GM12865 (cell line): ENCODE measurements at places on chromosomes 4 and X.

GRCh38 chr4:25904748-25905082 is 9.3 kb upstream of the SMIM20 start:
- DNase-seq: no peak

- no peak for DNase-seq
Measured at GRCh38 chr4:110275871-110276270, 77.5 kb upstream of the ELOVL6 start.

DNA sequence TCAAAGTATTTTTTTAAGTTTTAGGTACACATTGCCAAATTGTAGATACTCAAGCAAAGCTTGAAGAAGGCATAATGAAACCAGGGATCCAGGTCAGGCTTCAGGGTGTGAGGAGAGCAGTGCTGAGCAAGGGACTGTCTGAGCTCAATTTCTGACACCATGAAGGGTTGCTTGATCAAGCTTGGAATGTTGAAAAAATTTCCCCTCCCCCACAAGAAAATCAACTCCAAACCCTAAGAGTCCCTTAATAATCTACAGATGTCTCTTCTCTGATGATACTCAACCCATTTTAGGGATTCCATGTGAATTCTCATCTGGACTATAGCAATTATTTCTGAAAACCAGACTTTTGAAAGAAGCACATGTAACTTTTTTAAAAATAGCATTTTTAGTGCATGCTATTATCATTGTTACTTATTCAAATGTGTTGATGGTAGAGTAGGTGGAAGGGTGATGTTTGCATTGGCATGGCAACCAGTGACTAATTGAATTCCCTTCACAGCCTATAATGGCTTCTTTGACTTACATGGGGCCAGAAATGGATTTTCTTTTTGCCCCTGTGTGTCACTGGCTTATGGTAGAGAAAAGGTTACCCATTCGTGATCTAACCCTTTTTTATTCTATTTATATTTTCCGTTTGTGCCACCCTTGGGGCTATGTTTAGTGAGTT is 252.0 kb downstream of the FBXW7 start:
- DNase-seq: no peak

DNA sequence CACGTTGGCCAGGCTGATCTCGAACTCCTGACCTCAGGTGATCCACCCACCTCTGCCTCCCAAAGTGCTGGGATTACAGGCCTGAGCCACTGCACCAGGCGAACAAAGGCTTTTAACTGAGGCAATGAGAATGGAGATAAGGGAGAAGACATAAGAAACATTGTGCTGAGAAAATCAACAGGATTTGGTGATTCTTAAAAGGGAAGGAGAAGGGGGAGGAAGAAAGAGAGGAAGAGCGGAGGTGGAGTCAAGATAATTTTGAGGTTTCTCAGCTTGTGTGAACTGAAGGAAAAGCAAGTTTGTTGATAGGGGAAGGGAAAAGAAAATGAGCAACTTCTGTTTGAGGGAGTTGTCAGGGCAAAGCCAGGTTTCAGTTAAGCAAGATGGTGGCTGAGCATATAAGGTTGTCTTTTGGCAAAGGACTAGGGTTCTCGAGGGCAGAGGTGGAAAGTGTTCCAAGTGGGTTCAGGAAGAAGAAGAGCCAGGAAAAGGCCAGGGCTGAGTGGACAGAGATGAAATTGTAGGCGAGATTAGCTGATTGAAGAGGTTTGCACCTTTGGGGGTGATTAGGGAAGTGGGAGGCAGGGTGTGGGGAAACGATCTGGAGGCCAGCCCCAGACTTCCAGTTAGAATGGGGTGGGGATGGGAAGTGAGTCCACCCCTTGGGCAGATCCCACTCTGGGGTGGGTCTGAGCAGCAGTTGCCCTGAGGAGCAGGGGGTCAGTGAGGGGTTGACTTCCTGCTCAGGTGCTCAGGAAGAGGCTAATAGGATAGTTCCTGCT is 7.8 kb downstream of the DOCK11 start:
- DNase-seq: no peak

DNA sequence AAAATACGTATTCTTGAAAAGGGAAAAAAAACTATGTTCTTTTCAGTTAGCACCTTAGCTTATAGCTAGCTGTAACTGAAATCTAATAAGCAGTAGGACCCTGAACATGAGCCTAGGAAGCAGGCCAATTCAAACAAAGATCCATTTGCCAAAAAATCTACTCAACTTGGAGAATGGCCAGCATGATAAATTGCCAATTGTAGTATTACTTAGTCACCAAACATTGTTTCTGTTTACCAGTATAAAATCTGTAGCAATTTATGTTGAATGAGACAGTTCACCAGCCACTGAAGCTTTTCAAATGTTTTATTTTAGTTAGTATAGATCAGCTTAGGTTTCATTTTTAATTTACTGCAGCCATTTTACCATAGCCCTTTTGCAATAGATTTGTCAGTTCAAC is 323.6 kb upstream of the DIPK2B start:
- no peak for DNase-seq

- no peak for DNase-seq
Measured at GRCh38 chr4:154025110-154025509, 236.2 kb upstream of the SFRP2 start.

DNA sequence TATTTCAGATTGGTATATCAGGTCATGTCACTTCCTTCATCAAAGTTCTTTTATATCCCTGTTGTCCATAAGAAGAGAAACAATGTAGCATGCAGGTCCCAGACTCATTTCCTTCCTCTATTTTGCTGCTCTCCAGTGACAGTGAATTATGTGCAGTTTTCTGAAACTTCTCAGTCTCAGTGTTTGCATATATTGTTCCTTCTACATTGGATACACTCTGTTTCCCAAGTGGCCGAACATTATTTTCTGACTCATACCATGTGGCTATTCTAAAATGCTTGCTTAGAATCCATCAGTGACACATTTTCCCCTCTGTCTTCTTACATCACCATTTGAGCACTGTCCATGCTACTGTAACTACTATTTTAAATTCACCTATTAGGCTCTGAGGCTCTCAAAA is 305.7 kb downstream of the PDHA2 start:
- no peak for DNase-seq

- no peak for DNase-seq
Measured at GRCh38 chr4:152599095-152599494, 63.2 kb upstream of the FBXW7 start.

DNA sequence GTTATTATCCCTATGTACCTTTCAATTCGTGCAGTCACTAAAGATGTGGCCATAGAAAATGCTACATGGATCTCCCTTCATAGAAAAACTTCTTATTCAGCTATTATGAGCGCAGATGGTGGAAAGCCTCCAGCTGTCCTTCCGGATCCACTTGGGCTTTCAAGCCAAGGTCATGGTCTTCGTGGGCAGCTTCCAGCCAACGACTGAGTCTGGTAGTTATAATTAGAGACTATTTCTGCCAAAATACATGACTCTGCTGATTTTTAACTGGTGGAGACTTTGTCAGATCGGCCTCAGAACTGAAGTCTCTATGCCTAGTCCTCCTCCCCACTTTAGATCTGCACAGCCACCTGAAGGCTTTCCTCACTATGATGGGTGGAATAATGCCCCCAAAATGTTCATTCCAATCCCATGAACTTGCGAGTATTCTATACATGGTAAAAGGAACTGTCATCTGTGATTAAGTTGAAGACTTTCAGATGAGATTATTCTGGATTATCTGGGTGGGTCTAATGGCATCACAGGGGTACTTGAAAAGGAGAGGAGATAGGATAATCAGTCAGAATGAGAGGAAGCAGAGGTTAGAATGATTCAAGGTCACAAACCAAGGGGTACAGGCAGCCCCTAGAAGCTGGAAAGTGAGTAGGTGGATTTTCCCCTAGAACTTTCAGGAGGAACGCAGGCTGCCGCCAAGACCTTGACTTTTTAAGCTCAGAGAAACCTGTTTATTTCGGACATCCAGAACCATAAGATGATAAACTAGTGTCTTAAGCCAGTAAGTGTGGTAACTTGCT is 171.1 kb upstream of the CXCL13 start:
- no peak for DNase-seq

DNA sequence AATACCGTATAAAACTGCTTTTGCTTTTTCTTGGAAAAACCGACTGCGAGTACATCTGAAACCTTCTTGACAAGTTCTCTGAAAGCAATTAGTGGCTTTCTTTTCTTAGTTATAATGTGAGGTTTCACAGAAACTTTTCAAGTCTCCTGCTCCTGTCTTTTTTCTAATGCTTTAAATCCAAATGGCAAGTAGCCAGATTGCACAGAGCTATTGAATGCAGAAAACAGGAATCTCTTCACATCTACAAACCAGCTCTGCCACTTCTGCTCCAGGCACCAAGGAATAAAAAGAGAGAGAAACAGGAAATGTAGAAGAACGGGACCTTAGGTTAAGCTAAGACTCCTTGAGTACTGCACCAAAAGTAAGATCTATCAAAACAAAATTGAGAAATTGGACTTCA is 267.3 kb upstream of the TET2 start:
- peak; percentile 24 for DNase-seq

DNA sequence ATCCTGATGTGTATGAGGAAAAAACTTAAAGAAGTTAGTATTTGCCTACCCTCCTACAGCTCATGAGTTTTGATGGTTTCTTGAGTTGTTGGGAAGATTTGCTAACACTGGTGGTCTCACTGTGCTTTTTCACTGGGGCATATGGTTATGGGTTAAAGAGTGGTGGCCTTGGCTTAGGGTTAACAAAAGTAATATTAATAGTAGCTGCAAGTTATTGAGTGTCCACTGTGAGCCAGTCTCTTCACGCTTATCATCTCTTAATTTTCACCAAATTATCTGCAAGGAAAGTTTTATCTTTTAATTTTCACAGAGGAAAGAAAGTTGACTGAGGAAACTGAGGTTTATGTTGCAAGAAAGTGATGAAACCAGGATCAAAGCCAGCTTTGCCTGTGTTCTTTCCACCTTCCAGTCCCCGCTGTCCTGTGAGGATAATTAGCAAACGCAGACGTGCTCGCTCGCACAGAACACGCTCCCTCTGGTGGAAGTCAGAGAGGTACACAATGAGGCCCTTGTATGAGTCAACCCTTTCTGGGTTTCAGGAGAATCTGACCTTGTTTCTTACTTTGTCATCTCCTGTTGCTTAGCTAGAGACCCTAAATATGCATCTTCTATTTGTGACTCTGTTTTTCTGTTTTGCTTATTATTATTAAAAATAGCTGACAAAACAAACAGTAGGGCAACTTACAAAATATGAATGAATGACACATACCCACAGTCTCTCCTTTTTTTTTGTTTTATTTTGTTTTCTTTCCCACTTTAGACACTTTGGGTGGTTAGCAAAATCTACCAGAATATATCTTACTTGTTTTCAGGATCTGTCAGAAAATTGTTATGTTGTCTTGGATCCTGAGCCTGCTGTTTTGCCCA is 94.3 kb downstream of the DDIT4L start:
- DNase-seq: peak; percentile 74

DNA sequence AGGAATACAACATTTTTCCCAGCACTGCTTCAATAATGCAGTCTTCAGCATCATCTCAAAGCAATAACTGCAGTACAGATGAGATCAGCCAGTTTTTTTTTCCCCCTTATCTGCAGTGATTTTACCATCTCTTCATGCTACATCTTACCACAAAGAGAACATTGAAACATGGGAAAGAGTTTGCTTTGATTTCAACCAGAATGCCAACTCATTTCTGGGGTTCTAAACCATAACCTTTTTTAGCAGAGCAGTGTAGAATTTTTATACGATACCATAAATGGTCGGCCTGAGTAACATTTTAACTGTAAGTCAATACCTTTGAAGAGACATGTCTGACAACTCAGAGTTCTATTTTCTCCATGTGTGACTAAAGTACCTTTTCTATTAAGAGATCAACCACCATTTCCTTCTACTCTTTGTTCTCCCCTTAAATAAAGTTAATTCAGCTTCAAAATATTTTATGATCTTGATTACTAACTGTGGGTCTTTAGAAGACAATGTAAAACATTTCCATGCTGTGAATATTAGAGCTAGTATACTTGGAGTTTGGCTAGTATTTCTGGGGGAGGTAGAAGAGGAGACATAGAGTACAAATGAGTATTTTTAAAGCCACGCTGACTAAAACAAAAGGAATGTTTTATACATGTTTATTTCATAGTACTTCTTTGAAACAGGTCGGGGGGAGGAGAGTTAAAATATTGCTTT is 69.1 kb downstream of the TET2 start:
- peak; percentile 71 for DNase-seq

GRCh38 chrX:119398974-119399771 is at the start of gene SLC25A43:
SLC25A43 (plus strand) TSS chrX:119399336; CDS start chrX:119399404, 68 bp downstream.
- DNase-seq: peak; percentile 58

DNA sequence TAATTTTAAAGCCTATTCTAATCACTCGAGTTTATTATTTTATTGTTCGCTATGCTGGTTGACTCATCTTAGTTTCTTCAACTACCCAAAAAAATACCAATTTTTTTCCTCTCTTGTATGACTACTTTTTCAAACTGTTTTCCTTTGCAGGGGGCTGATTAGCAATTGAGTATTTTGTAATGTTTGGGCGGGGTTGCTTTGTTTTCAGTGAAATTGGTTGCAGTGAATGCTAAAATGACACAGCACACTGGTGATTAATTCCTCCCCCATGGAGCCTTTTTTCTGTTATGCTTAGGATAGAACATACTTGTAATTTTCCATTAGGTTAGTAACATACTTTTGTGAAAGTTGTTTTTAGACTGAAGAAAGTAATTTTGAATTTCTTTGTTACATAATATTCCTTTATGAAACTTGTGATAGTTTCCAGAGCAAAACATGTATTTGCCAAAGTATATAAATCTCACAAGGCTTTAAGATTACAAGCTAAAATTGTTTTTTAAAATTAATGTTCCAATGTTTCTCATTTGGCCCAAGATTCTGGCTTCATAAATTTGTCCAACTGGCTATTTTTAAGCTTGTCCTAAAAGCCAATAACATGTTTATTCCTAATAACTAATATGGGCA is 120.4 kb downstream of the CHIC1 start:
- no peak for DNase-seq

GRCh38 chr4:54395013-54395527 is 166.0 kb downstream of the PDGFRA start:
- DNase-seq: peak; percentile 15

- no peak for DNase-seq
Measured at GRCh38 chrX:141176586-141177451, at the start of gene LDOC1. LDOC1 (minus strand) TSS chrX:141177129; CDS start chrX:141177021, 108 bp downstream.

GRCh38 chrX:19194285-19195242 is 72.3 kb upstream of the ADGRG2 start:
- DNase-seq: peak; percentile 74

GRCh38 chr4:135192751-135193535 is 991.4 kb upstream of the PABPC4L start:
- no peak for DNase-seq

DNA sequence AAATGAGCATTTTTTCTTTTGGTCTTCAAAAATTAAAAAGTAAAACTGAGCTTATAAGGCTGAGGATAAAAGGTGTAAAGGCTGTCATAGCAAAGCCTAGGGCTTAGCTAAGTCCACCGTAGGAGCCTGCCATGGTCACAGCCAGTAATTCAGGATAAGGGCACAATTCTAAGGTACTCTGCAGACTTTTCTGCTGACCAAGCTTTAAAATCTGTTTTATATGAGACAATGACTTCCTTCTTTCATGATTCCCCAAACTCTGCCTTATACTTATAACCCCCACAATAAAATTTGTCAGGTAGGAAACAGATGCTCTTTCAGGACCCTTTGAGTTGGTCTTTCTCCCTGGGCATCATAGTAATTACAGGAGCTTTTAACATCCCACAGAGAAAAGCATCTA is 138.5 kb downstream of the COL4A6 start:
- DNase-seq: no peak
